ENCODE measurements at places on chromosomes 13 and 19.

- no peak for DNase-seq
Observed at GRCh38 chr13:47008318-47008717, 111.5 kb upstream of the HTR2A start.

- no peak for DNase-seq
Observed at GRCh38 chr13:93304134-93304533, 77.5 kb downstream of the GPC6 start.

DNA sequence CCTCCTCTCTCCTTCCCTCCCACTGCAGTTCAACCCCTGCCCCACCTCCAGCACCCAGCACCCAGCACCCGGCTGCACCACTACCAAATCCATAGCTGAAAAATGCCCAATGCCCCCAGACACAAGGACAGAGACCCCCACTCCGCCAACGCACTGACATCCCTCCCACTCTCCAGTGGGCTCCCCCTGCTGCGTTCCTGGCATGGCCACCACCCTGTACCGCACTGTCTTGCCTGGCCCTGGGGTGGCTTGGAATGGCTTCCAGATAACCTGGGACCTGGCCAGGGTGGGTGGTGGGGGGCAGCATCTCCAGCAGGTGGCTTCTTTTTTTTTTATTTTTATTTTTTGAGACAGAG, 5.8 kb upstream of the MKNK2 start:
- no peak for DNase-seq

DNA sequence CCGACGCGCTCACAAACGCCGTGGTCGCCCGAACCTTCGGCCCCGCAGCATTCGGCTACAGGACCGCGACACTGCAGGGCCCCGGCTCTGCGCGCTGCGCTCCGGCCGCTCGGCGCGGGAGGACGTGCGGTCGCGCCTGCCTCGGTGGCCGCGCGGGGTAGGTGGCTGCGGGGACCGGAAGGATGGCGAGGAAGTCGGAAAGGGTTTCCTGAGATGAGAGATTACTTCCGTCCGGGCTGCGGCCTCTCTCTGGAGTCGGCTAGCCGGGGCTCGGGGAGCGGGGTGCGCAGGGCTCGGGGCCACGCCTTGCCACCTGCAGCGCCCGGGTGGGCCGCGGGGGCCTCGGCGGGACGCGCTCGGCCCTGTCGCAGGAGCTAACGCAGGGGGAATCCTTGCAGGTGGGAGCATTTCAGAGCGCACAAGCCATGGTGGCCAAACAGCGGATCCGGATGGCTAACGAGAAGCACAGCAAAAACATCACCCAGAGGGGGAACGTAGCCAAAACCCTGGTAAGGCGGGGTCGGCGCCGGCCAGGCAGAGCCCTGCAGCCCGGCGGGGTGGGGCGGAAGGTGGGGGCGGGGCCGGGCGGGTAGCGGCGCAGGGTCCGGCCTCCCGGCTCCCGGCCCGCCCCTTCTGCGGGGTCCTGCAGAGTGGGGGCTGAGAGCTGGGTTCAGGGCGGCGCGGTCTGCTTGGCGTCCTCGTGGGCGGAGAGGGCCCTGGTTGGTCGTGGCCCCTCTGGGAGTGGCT, at the start of gene SERP2:
Gene SERP2 (plus strand): TSS at position 224 of the 747 bp plus-strand sequence. CDS start 202 bp downstream, at position 426.
- no peak for DNase-seq
